ENCODE measurements at places on chromosomes 3 and 15.

- no peak for DNase-seq
Measured at GRCh38 chr15:42140383-42141070, 15.9 kb downstream of the PLA2G4F start.

DNA sequence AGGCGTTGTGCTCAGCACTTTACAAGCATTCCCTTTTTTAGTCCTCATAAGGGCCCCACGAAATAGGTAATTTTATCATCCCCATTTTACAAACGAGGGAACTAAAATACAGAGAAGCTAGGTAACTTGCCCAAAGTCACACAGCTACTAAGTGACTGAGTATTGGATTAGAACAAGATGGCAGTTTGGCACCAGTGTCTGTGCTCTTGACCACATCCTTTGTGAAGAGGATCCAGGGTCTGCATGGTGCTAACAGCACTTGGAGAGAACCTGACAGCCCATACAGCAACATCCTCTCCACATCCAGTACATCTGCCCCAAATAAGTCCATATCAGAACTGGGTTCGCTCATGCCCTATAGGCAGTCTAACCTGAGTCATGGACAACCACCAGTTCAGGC is 21.8 kb upstream of the DAPK2 start:
- DNase-seq: no peak

DNA sequence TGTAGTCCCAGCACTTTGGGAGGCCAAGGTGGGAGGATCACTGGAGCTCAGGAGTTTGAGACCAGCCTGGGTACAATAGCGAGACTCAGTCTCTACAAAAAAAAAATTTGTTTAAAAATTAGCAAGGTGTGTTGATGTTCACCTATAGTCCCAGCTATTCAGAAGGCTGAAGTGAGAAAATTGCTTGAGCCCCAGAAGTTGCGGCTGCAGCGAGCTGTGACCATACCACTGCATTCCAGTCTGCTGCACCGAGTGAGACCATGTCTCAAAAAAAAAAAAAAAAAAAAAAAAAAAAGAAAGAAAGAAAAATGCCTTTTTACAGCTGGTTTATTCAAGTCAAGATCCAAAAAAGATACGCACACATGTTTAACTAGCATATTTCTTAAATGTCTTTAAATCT is 17.0 kb upstream of the MUC20 start:
- DNase-seq: no peak

GRCh38 chr3:50125541-50126286 is 29.4 kb upstream of the SEMA3F start:
- no peak for DNase-seq

- DNase-seq: no peak
Measured at GRCh38 chr3:101878589-101878988, 29.3 kb downstream of the NFKBIZ start.

DNA sequence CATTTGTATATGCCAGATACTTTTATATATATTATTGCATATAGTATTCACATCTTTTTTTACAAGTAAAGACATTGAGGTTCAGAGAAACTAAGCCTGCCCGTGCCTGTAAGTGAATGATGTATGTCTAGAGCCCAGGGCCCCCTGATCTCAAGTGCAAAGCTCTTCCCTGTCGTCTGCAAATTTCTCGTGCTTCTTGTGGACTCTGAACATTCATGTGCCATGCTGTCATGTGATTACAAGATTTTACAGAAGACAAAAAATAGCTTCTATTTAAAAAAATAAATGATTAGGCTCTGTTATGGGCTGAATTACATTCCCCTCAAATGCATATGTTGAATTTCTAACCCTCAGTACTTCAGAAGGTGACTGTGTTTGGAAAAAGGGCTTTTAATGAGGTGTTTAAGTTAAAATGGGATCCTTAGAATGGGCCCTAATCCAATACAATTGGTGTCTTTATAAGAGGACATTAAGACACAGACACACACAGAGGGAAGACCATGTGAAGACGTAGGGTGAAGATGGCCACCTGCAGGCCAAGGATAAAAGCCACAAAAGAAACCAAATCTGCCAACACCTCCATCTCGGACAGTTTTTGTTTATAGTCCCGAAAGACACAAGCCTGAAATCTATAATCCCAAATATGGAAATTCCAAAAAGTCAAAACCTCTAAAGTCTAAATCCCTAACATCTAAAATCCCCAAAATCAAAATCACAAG is 3.9 kb upstream of the MASP1 start:
- DNase-seq: no peak

DNA sequence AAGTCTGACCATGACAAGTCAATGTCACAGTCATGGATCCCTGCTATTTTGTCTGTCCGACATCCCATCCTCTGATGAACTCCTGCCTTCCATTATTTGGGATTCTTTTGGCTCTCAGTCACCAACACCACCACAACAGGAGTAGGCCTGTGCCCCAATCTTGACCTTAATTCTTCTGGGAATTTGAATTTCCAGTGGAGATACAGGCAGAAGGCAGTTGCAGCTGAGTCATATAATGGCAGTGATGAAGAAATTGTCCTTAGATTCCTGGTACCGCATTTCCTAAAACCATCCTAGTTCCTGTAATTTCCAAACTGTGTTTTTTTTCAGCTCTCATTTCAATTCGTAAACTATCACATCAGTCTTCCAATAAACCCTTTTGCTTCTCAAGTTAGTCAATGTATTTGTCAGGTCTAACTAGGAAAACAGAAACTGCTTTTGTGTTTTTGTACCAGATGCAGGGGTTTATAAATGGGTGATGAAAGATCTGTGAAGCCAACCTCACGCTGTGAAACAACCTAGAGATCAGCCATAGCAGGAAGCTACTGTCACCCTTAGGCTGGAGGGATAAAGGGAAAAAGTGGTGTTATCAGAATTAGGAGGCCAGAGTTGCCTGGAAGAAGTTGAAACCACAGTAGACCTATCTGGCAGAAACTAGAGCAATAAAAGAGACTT is 126.3 kb upstream of the TMEM108 start:
- no peak for DNase-seq

DNA sequence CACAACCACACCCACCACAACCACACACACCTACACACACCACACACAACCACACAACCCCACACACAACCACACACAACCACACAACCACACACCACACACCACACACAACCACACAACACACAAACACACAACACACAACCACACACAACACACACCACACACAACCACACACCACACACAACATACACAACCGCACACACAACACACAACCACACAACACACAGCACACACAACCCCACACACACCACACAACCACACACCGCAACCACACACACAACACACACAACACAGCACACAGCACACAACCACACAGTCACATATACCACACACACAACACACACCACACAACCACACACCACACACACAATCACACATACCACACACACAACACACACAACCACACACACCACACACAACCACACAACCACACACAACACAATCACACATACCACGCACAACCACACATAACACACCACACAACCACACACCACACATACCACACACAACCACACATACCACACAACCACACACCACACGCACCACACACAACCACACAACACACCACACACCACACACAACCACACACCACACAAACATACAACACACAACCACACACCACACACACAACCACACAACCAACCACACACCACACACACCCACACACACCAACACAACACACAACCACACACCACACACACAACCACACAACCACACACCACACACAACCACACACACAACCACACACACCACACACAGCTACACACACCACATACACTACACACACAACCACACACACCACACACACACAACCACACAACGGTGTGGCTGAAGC is 23.7 kb downstream of the CPN2 start:
- no peak for DNase-seq

DNA sequence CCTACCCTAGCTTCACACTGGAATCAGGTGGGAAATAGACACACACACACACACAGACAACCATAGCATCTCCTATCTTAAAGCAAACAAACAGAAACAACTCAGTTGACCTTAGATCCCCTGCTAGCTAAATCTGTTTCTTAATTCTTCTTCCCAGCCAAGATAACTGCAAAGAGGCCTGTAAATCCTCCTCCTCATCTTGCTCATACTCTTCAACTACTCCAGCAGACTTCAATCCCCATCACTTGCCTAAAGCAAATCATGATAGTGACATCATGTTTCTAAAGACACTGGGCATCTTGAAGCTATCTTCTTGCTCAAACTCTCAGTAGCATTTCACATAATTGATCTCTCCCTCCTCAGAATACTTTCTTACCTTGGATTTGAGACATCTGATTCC is 303.0 kb downstream of the RBMS3 start:
- DNase-seq: no peak

- no peak for DNase-seq
Measured at GRCh38 chr3:177611752-177612334, 414.6 kb upstream of the TBL1XR1 start.

- no peak for DNase-seq
Measured at GRCh38 chr3:126137490-126138130, 42.8 kb downstream of the ALDH1L1 start.

DNA sequence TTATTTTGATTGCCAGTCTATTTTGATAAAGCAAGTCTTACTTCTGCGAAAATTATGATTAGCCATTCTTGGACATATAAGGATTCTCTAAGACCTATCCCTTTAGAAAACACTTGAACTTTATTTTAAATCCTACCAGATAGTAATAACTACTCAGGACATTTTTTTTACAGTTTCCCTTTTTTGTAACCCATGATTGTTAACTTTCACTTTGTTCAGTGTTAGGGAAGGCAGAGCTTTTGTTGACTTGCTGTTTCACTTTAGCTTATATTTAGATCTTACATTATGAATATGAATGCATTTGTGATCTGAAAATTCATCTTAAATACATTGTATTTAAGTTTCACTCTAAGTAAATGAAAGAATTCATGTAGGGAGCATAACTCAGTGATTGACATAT is 167.0 kb downstream of the AKAP13 start:
- no peak for DNase-seq

DNA sequence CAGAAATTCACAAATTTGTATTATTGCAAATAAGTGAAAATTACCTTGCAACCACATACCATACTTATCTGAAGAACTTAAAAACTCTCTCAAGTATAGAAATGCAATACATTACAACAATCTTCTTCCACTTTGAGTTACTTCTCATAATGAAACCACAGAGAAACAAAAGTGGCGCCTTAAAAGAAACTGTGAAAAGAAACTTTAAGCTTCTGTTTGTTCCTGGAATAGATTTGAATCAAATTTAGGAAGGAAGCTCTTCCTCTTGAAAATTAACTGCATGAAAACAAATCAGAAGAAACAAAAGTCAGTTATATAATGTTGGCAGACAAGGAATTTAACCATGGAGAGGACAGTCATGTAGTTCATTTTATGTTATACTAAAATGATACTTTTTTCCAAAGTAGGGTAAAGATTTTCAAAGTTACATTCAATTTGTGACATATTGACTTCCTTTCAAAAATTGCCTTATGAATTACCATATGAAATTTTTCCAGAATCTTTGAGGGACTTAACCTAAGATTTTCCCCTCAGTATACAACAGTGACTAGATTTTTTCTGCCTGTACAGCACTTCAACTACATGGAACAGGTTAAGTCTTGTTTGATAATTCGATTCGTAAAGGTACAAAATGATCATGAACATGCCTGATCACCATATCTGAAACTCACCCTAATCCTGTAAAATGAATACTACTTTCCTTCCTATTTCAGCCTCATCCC is 57.6 kb upstream of the TNFSF10 start:
- no peak for DNase-seq

GRCh38 chr3:73140772-73141442 is 79.4 kb downstream of the EBLN2 start:
- no peak for DNase-seq

Data from C1 segment of cervical spinal cord (tissue), 14 donors.